CD8-positive, alpha-beta memory T cell (primary cell): ENCODE measurements at places on chromosomes 3 and 15.

DNA sequence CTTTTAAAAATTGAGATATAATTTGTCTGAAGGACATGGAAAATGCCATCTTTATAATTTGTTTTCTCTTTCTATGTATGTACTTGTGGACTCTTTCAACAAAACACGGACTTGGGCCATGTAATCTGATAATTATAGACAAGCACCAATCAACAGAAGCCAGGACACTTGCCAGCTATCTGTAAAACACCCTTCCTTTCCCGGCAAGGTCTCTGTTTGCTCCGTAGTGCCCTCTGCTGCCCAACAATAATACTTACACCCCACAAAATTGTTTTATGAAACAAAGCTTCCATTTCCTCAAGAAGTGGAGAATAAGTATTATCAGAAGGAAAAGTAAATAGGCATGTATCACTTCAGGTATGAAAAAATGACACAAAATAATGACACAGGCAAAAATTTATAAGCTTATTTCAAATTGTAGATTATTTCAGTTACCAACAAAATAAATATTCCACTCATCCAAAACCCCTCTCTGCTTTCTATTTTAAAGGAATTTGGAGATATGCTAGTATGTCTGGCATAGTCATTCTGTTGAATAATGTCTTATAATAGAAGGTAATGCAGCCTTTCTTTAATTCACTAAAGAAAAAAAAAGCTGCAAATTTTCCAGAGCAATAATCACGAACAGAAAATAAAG, 32.8 kb downstream of the MYH15 start:
- peak; percentile 42 for DNase-seq

GRCh38 chr3:131972091-131972490, 62.7 kb downstream of the CPNE4 start:
- DNase-seq: no peak

- no peak for DNase-seq
Observed at GRCh38 chr15:28955993-28956421, 70.2 kb downstream of the APBA2 start.

DNA sequence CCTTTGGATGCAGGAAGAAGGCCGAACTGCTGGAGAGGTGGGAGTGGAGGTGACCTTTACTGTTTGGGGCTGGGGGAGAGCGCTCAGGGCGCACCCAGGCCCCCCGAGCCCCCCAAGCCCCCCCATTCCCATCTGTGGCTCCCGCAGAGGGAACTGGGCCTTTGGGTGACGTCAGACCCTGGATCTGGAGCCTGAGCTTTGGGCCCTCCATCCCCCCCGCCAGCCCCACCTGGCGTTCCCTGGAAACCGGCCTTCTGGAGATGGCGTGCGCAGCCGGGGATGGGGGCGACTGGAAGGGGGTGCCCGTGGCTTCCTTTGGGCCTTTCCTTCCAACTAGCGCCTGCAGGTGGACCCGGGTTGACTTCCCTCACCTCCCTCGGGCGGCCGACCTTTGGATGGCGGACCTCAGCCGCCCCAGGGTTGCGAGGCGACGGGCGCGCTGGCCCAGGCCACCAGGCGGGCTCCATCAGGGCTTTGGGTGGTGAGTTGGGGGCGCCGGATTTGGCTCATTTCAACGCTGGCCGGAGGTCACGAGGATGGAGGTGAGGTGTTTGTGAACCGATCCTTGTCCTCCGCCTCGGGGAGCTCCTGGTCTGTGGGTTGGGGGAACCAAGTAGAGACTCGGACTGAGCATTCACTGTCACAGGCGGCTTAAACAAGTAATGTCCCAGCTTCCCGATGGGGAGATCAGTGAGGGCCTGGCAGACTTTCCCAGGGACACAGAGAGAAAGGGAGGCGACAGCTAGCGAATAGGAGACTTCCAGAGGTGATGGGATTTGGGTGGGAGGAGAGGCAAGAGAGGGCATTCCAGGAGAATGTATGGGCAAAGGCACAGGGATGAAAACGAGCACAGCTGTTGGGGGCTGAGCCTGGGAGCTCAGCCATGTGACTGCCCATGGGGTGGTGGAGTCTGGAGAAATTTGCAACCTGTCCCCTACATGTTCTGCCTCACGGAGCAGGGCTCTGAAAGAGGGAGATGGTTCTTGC, 709 bp downstream of the SCAMP5 start:
- no peak for DNase-seq

GRCh38 chr15:48449734-48450133, 118.5 kb downstream of the DUT start:
- DNase-seq: no peak

GRCh38 chr3:26145769-26146168, 355.9 kb downstream of the OXSM start:
- no peak for DNase-seq

GRCh38 chr15:33700695-33701303, 267.5 kb upstream of the CHRM5 start:
- peak; percentile 39 for DNase-seq

DNA sequence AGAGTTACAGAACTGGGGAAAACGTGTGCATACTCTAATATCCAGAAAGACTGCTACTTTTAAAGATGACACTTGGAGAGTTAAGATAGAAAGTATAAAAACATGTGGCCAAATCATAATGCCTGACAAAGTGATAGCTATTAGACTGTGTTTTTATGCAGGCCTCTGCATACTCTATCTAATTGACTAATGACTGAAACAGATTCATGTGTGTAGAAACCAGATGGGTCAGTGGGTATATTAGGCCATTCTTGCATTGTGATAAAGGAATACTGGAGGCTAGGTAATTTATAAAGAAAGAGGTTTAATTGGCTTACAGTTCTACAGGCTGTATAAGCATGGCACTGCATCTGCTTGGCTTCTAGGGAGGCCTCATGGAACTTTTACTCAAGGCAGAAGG, 71.5 kb downstream of the PPM1L start:
- no peak for DNase-seq

GRCh38 chr15:25678500-25678855, 184.6 kb downstream of the ATP10A start:
- DNase-seq: no peak

DNA sequence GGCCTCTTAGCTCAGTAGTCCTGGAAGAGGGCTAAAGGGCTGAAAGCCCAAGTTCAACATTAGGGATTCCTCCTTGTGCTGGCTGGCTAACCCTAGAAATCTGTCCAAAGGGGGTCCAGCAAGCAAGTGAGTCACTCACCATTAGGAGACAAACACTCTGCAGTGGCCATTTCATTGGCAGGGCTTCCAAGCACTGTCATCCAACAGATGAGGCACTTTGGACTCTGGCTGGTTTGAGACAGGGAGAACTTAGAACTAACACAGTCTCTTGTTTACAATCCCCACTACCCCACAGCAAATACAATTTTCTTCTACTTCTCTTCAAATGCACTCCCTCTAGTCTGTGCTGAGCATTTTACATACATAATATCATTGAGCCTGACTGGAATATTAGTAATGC, 10.1 kb upstream of the WNT5A start:
- no peak for DNase-seq

DNA sequence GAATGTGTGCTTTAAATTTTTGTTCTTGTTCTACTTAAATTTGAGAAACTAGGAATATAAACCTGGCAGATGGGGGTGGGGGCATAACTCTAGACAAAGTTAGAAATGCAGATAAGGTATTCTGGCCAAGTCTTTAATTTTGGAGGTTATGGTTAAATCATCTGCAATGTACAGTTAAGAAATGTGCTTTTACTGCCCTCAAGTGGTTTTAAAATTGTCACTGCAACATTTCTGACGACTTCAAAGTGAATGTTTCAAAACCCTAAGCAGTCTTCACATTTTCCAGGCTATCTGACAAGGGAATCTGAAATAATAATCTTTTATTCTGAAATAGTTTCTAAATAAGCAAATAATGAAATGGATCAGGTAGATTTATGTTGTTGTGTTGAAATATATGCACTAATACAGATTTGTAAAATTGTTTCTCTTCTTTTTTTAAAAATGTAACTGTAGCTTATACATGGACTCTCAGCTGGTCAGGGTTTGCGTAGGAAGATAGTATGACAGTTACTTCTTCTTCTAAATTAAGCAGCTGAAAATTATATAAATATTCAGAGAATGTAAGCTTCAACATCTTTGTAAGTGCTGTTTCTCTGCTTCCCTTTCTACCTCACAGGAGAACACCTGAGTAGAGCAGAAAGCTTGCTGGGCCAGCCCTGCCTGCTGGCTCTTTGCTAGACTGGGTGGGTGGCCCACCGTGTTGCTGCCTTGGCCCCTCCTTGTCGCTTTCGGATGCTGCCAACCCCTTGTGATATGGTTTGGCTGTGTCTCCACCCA, 45.0 kb downstream of the SUCNR1 start:
- no peak for DNase-seq
